ENCODE measurements at places on chromosomes 2 and 18.

DNA sequence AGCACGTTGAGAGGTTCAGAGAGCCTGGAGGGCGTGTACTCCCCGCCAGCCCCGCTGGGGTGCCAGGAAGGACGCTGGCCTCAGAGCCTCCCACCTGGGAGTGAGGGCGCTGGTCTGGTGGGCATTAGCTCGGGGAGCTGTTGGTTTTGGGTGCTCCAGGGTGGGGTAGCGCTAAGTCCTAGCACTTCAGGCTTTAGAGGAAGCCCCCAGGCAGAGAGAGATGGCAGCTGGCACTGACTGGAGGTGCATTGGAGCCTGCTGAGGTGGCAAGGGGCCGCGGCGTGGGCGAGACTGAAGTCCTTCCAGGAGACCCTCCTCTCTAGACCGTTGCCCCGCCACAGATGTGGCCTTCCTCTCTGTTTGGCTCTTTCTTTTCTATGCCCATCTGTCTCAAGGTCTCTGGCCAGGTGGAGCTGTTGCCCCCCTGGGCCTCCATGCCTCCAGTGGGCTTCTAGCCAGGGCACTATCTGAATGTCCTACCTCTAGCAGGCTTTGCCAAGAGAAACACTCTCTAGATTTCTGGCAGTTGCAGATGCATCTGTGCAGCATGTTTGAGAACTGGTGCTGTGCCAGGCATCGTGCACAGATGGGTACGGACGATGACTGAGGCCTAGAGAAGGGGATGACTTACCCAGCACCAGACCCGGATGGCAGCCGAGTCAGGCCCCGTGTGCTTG is 6.6 kb downstream of the CAPN10 start:
- DNase-seq = no peak

DNA sequence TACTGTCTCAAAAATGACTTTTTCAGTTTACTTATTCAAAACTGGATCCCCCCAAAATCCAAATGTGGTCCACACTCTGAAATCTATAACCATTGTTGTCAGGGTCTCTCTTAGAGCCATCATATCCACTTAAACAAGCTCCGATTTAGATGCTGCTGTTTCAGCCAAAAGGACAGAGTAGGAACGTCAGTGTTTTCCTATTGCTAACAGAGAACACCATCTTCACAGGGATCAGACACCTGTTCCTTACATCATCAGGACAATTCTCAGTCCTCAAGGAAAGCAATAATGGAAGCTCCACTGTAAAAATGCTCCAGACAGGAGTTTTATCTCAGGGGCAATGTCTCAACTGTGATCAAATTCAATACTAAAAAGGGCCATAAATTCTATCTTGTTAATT is 155.4 kb downstream of the STK39 start:
- DNase-seq = no peak

DNA sequence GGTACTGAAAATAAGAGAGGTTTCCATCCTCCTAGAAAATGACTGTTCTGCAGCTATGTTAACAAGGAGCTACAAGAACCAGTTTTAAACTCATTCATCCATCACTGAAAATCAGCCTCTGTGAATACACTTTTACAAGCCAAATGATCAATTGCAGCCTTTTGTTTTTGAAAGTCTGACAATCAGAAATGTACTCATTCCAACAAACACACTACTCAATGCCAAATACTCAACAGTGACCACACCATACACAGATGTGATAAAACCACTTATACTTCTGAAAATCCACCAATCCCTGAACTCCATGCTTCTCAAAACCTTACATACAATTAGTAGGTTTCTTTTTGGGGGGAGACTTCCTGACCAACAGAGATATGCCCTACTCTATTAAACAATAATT is 663.9 kb upstream of the CHAC2 start:
- DNase-seq = no peak

- DNase-seq = no peak
Observed at GRCh38 chr2:212858496-212858895, 292.9 kb downstream of the IKZF2 start.

DNA sequence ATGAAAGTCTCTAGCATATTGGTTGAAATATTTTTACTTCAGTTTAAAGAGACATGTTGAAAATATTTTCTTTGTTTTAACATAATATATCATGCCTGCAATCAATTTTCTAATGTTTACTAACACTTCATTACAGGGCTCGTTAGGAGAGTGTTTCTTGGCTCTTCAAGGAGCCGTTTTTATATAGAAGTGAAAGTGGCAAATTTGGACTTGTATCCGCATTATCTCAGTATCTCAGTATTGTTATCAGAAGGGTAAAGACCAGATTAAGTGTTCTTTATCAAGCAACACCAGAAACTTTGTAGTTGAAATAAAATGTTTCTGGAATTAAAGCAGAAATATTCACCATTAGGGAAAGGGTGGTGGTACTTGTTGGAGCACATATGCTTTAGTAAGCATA is 97.8 kb downstream of the BABAM2 start:
- DNase-seq = no peak

GRCh38 chr2:133906396-133906795 is 338.1 kb upstream of the NCKAP5 start:
- no peak for DNase-seq

- DNase-seq = no peak
Observed at GRCh38 chr18:22778996-22779395, 154.1 kb upstream of the RBBP8 start.

DNA sequence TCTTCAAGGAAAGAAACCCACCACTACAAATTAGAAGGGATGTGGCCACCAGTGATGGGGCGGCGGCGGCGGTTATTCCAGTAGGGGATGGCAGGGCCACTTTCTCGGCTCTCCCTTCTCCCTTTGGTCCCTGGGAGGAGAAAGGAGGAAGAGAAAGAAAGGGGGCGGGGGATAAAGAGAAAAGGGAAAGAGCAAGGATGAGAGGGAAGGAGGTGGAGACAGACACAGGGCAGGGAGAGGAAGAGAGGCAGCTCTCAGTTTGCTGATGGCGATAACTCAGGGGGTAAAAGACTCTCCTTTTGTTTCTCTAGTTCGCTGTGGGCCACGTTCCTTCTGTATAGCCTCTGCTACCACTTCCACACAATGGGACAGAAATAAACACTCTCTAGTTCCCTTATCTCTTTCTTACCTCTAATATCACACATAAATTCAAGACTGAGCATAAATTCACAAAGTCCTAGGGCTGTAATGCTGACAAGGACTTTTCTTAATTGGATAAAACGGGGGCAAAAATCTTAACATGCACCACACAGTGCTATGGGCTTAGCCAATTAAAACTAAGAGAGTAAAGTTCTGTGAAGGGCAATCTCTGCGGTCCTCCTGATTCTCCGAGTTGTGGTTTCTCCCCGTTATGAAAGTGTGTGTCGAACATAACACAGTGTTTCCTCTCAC is 14.6 kb downstream of the SFT2D3 start:
- DNase-seq = no peak

DNA sequence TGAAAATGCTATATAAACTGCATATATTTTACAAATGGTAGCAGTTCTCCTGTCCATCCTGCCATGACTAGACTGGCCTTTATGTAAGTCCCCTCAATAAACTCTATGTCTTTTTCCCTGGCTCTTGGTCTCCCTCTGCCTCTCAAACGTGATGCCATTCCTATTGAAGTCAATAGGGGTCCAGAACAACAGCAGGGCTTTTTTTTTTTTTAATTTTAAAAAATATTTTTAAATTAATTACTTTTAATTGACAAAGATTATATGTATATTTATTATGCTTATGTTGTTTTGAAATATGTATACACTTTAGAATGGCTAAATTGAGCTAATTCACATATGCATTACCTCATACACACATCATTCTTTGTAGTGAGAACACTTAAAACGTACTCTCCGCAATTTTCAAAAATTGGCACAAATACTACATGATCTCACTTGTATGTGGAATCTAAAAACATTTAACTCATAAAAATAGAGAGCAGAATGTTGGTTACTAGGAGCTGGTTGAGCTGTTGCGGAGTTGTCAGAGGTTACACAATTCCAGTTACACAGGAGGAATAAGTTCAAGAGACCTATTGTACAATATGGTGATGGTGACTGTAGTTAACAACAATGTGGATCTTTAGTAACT is 123.1 kb downstream of the LRRTM4 start:
- DNase-seq = no peak

DNA sequence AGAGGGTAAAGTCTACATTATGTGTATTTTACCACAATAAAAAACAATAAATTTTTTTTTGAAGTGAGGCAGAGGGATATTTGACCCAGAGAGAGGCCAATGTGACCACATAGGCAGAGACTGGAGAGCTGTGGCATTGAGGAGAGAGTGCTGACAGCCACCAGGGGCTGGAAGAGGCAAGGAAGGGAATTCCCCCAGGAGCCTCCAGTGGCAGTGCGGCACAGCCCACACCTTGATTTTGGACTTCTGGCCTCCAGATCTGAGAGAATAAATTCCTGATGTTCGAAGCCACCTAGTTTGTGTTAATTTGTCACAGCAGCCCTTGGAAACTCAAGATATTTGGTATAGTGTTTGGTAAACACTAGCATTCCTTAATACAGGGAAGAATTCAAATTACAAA is 22.7 kb downstream of the ANKRD29 start:
- no peak for DNase-seq

DNA sequence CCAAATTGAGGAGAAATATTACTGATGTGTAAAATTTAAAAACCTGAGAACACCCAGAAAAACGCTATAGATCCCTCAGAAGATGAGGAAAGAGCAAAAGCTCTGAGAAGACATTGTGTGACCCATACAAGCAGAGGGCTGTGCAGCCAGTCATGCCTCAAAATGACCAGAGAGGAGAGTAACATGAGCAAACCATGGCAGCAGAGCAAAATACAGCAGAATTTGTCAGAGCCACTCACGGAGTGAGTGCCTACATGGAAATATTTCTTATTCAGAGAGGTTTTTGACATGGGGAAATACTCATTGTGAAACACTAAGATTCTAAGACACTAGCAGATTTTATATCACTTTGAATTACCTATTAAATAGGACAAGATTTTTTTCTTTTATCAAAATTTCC is 96.8 kb upstream of the DNAJC10 start:
- DNase-seq = no peak

- no peak for DNase-seq
Observed at GRCh38 chr2:137168552-137168951, 403.2 kb downstream of the THSD7B start.

DNA sequence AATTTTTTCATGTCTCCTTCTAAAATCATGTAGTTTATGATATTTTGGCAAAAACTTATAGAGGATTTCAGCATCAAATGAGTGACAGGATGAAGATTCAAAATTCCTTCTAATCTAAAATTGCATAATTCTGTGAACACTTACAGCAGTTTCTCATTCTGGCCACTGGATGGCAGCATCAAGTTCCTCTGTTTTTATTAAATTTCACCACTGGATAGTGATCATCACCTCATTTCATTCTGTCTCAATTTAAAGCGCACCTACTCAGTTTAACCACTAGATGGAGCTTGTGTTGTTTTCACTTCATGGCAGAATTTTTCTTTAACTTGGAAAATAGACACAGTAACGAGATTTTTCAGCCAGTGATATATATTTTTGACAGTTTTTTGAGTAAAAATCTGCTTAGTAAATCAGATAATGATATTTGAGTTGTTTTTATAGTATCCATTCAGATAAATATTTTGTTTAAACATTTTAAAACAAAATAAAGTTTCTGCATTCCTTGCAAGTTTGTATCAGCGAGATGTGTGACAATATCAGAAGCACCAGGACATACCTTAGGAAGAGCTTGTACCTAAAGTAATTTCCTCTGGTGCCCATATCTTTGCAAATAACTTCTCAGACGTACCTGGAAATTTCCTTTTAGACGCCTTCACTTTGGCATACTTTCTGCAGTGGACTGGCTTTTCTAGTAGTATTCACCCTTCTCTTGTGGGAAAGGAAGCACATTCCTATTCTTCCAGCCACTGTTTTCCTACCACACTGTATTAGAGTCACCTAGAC is 94.7 kb upstream of the ARHGAP15 start:
- DNase-seq = peak; percentile 39

GRCh38 chr18:57846258-57846657 is 43.1 kb upstream of the ATP8B1 start:
- no peak for DNase-seq

DNA sequence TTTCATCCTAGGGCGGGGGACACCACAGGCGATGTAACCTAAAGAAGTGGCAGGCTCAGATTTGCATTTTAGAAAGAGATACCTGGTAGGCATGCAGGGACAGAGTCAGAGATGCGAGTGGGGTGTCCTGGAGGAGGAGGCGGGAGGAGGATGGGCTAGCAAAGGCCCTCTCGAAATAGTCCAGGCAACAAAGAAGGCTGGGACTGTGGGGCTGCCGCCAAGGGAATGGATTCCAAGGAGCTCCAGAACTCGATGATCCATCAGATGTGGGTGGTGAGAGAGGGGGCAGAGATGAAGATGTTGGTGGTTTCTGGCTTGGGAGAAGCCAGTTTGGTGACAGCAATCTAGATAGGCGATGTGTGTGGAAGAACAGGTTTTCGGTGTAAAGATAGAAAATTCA is 12.5 kb upstream of the INPP5D start:
- no peak for DNase-seq

- DNase-seq = no peak
Observed at GRCh38 chr2:85087541-85087940, 45.7 kb upstream of the TCF7L1 start.

- DNase-seq = no peak
Observed at GRCh38 chr2:240599141-240599583, 12.6 kb downstream of the CAPN10 start.

DNA sequence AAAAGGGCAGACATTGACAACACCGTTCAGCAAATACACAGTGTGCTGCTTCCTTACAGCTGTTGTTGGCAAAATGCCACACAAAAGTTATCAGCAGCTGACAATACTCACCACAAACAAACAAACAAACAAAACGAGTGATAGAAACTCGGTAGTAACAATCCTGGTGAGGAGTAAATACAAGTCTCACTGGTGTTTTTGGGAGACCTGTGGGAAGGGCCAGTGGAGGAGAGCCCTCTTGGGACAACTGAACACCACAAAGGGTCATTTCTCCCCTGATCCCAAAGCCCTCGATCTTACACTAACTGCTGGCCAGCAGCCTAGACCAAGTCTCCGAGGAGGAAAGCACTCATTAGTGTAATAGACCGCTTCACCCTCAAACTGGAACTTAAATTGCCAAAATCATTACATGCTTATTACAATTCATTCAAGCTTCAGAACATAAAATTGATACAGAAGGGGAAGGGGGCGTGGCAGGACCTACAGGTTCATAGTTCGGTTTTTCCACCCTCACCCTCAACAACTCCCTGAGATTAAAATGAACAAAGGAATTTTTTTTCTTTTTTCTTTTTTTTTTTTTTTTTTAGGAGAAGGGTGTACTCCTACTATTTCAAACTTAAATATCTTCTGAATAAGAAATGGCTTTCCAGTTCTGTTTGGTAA is 5.0 kb downstream of the AP1S3 start:
- no peak for DNase-seq

Data from stimulated activated CD8-positive, alpha-beta memory T cell treated with anti-CD3 and anti-CD28 coated beads, Interleukin-12 subunit alpha, Interleukin-12 subunit beta, amount 100 ng/mL, for 1 hour (primary cell).